ENCODE measurements at places on chromosomes 2 and 18.

GRCh38 chr2:196334710-196335109 is 163.3 kb upstream of the STK17B start:
- no peak for DNase-seq

DNA sequence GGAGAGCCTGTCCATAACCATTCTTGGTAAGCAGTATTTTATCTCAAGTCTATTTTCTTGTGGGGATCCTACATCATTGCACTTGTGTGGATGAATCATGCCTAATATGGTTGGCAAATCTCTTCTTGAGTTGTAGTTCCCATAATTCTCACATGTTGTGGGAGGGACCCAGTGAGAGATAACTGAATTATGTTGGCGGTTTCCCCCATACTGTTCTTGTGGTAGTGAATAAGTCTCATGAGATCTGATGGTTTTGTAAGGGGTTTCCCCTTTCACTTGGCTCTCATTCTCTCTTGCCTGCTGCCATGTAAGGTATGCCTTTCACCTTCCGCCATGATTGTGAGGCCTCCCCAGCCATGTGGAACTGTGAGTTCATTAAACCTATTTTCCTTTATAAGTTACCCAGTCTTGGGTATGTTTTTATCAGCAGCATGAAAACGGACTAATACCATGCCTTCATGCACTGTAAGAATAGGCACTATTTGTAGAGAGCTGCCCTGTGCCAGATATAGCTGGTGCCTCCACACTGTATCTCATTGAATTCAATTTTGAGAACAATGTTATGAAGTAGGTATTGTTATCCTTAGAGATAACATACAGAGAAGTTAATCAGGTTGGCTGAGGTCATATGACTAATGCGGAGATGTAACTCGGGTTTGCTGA is 148.3 kb downstream of the PLCL1 start:
- DNase-seq = no peak

- DNase-seq = no peak
These were observed 156.2 kb downstream of the MIB1 start for GRCh38 chr18:21896732-21897336.

GRCh38 chr2:237337586-237337985 is 76.4 kb downstream of the COL6A3 start:
- DNase-seq = no peak

DNA sequence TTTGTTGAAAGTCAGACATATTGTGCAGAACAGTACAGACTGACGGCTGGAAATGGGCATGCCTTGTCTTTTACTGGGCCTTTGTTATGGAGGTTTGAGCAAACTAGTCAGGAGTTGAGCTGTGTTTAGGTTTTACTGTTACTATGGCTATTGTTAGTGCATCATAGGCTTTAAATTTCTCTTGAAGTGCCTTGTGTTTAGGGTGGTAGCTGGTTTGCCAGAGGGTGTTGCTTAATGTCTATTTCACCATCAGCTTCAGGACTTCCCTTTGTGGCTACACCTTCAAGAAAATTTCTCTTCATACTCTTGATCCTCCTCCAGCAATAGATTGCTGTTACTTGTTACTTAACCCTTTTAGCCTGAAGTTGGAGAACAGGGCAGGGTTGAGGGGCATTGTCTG is 104.6 kb downstream of the CAPN13 start:
- DNase-seq = no peak

GRCh38 chr2:234051374-234052070 is 1.0 kb downstream of the SPP2 start:
- no peak for DNase-seq

DNA sequence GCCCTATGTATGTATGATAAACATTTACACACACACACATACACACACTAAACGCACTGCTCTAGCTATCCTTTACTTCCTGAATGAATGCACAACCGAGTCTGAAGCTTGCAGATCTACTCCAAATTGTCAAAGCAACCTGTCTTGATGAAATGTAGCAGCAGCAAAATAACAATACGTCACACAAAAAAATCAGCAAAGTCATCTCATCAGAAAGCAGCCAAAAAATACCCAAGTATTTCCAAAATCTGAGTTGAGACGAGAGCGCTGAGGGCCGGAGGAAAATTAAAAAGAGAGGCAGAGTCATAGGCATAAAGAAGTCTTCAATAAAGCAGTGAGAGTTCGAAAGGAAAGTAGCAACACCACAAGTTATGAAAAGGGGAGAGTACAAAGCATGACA is 67.7 kb downstream of the ZNF521 start:
- DNase-seq = no peak

GRCh38 chr2:82826437-82826836 is 1632.6 kb downstream of the SUCLG1 start:
- no peak for DNase-seq

DNA sequence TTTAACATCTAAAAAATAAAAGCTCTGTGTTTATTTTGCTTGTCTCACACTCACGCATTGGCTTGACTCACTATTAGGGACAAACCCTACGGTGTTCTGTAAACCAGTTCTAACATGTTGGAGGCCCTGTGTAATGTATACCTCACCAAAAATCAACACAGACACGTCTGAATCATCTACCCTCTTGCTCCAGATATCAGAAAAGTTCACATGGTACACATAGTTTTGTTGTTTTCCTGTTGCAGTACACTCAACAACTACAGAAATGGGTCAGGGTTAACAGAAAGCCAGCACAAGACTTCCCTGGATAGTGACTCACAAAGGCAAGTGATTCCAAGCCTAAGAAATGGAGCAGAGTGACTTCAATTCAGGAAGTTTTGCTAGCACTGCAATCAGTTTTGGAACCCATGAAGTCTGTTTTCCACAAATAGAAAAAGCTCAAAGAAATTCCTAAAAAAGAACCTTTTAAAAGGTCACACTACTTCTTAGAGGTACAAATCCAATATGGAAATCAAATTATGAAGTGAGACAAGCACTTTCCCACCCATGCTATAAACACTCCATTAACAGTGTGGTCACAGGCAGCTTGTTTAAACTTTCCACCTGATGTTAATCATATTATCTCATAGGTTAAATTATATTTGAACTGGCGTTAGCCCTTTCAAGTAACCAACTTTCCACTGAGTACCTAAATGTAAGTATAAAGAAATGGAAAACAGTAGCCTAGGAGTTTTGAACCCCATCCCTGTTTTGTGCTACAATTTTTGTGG is 87.4 kb downstream of the GAREM1 start:
- DNase-seq = no peak

DNA sequence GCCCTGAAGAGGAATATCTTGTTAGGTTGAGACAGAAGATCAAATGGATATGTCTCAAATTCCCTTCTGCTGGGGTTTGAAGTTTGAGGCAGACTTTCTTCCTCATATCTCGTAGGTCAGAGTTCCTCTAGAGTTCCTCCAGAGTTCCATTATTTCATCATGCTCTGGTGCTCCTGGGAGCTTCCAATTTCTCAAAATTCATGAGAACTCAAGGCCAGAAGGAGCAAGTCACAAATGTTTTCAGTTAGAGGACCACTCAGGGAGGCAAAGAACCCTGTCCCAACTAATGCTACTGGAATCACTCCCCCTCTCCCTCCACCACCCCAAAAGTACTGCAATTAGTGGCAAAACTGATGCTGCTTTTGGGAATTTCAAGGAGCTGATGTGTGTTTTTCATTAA is 115.7 kb upstream of the RBMS1 start:
- DNase-seq = no peak

- no peak for DNase-seq
These were observed 2.0 kb downstream of the SOWAHC start for GRCh38 chr2:109616184-109616583.

DNA sequence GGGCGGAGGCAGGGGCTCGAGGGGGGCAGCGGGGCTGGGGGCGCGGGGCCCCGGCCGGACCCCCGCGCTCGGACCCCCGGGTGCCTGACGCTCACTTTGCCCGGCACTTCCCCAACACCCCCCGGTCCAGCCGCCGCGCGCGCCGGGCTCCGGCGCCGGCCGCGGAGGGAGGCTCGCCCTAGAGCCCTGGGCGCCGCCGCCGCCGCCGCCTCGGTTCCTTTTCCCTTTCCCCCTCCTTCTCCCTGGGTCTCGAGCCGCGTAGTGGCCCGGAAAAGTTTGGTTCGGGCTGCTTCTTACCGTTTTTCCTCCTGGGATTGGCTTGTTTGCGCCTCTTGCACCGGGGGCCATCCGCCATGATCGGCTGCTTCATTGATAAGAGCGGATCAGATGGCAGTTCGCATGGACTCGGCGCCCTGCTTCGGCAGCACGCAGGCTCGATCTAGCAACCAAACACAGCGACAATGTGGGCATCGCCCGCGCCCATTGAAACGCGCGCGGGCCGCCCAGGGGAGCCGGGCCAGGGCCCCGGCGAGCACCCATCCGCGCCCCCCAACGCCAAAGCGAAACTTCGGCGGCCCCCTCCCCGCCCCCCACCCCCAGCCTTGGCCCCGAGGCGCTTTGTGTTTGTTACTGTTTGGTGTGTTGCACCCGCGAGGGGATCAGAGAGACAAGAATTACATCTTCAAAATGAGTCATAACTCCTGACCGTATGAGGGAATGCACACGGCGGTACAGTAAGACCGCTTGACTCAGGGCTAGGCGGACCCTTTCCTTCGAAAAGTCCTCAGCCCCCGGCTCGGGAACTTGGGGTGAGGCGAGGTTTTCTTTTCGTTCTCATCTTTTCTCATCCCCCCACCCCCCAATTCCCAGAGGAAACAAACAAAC is 2.7 kb downstream of the ZEB2 start:
- no peak for DNase-seq

DNA sequence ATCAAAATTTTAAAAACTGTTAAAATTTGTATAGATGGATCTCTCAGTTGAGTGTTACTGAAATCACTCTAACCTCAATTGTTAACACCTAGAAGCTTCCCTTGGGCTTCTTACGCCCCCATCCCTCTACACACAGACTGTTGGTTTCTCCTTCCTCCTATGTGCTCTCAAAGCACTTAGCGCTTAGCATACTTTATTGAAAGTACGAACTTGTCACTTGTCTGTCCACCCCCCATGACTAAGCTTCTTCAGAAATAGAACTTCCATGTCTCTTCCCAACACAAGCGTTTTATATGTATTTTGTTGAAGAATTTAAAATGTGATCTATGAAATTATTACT is 441 bp downstream of the MPHOSPH10 start:
- DNase-seq = no peak

- no peak for DNase-seq
These were observed 1.4 kb downstream of the GPR35 start for GRCh38 chr2:240626531-240627300.

DNA sequence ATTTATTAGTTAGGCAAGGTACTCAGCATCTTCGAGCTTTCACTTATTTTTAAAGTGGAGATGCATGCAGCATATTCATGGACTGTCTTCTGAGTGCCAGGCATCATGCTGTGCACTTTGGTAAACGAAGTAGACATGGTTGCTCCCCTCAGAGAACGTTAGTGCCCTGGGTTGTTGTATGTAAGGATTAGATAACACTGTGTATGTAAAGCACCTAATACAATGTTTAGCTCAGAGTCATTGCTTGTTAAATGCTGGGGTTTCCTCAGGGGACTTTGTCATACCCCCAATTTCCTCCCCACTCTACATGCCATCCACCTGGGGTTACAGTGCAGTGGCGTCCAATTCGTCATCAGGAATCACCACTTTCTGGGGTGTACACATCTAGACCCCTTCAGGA is 2.8 kb downstream of the UGGT1 start:
- no peak for DNase-seq

DNA sequence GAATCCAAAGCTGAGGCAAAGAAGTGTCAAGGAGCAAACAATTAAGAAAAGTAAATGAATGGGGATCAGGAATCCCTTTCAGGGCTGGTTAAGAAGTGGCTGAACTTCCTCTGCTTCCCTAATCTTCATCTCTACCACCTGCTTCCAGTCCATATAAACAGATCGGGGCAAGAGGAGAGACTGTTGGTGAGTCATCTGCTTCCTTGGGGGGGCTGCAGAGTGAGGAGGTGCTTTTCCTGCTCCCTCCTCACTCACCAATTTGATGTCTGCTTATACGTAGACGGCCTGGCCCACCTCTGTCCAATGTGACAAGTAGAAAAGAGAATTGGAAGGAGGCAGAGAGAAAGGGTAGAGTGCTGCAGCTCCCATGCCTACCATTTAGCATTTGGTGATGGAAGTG is 68.4 kb downstream of the NAB1 start:
- no peak for DNase-seq

- no peak for DNase-seq
These were observed 3.9 kb downstream of the CXCR1 start for GRCh38 chr2:218162814-218163213.

DNA sequence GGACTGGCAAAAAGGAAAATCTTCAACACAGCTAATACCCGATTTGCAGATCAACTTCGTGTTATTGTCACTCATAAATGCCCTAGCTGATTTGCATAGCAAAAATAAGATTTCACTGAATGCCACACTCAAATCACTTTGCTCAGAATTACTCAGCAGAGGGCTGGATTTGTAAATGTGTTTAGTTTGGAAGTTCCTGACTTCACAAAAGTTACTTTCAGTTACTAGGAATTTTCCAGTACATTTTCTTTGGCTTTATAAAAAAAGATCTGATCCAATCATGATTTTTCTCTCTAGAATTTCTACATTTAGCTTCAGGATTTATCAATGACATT is 433.3 kb upstream of the ID2 start:
- DNase-seq = no peak

GRCh38 chr2:101967826-101968513 is 23.8 kb upstream of the IL1R2 start:
- DNase-seq = no peak

DNA sequence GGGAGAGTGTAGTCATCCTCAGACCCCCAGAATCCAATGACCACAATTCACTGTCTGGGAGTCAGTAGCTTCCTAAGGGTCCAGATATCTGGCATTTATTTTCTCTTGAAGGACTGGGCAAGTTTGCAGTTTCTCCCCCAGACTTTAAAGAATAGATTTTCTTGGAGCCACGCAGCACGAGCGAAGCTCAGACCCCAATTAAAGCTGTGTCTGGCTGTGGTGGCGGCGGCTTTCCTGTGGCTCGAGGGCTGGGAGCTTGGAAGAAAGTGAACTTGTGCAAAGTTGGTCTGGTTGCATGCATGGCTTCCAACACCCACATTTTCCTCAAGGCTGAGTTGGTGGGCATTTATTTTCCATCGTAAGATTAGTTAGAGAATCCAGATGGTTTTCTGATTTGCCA is 105.0 kb downstream of the ACKR3 start:
- no peak for DNase-seq

DNA sequence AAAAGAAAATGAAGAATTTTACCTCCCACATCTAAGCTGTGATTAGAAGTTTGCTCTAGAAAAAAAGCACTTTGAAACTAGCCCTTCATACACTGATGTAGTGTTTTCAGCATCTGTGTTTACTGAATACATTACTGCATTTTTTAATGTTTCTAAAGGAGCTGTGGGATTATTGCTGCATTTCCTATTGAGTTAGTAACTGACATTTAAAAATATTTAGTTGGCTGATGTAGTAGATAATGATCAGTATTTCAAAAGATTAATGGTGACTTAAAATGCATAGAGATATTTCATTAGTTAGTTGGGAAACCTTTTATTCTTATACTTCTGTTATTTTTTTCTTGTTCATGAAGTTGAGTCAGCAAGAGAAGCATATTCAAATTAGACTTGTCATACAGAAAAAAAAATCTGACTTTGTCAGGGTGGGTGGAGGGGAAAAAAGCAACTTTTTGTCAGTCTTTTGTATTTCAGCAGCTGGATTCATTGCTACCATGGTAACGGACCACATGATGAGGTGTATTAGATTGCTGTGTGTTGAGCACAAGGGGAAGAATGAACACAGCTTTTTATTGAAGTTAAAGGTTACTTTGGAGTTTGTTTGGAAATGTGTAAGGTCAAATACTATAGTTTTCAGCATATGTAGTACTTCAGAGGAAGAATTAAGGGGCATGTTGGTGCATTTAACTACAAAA is at the start of gene DTNA:
Gene DTNA, plus strand, starts transcription at position 549 of the 692 bp plus-strand sequence. CDS start 45,679 bp downstream, outside the sequence.
- DNase-seq = peak; percentile 45
